Esophagus muscularis mucosa (tissue), 4 donors: ENCODE measurements at places on chromosomes 12 and 14. TPM values are rescaled to one million over a fixed set of nuclear protein-coding genes. Genes with fewer than 3 reads are reported as not detected.

Gene RNASE3
- not detected for total RNA-seq

Gene METTL1
- total RNA-seq = 4.2 TPM

Gene IQSEC3
- 0.26 TPM for total RNA-seq

DNA sequence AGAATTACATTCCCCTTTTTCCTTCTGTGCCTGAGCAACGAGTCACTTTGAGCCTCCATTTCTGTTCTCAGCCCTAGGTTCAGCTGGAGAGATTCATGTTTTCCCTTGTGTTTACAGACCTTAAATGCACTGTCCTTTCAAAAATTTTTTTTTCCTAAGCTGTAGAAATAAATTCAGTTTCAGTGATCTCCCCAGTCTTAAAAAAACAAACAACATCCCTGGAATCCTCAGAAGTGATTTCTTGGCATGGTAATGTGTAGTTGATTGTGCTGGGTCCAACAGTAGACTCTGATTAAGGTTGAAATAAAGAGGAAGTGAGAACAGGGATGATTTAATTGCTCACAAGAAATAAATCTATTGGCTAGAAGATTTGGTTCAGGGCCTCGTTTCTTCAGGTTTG, 89.3 kb downstream of the NTN4 start:
- DNase-seq = no peak

DNA sequence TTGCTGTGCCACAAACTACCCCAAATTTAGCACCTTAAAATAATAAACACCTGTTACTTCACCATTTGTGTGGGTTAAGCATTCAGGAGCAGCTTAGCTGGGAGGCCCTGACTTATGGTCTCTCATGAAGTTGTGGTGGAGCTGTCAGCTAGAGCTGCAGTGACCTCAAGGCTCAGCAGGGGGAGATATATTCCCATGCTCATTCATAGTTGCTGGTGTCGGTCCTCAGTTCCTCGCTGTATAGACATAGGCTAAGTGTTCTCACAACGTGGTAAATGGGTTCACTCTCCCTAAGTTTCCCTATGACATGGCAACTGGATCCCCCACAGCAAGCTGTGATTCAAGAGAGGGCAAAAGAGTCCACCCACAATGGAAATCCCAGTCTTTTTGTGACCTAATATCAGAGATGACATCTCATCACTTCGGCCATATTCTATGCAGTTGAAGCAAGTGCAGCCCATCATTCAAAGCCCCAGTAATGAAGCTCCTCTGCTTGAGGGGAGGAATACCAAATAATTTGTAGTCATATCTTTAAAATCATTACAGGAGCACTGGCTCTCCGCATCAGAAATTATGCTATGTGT, 41.1 kb downstream of the PRB3 start:
- no peak for DNase-seq

GRCh38 chr12:67991158-67991557, 1.9 kb downstream of the IFNG-AS1 start:
- no peak for DNase-seq

DNA sequence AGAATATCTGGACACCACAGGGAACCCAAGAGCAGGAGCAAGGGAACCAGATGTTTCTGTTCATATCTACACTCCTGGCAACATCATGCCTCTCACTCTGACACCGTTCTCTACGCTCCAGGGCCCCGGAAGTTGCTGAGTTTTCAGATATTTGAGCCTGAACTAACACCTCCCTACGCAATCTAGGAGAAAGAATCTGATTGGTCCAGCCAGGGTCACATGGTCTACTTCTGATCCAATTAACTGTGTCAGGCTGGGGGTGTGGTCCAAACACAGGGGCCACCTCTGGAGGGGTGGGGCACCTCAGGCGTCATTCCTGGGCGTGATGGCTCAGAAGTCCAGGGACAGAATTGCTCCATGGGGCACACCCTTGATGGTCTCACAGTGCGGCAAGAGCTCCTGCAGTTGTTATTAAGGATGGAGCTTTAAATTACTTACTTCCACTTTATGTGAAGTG, 165.5 kb downstream of the PTPN11 start:
- no peak for DNase-seq

- DNase-seq = no peak
These were observed 12.7 kb upstream of the TMCC3 start for GRCh38 chr12:94663071-94663470.

- peak; percentile 60 for DNase-seq
These were observed 31.5 kb downstream of the TMEM132D start for GRCh38 chr12:129871991-129872972.
